ENCODE measurements at places on chromosomes 2 and 18.

DNA sequence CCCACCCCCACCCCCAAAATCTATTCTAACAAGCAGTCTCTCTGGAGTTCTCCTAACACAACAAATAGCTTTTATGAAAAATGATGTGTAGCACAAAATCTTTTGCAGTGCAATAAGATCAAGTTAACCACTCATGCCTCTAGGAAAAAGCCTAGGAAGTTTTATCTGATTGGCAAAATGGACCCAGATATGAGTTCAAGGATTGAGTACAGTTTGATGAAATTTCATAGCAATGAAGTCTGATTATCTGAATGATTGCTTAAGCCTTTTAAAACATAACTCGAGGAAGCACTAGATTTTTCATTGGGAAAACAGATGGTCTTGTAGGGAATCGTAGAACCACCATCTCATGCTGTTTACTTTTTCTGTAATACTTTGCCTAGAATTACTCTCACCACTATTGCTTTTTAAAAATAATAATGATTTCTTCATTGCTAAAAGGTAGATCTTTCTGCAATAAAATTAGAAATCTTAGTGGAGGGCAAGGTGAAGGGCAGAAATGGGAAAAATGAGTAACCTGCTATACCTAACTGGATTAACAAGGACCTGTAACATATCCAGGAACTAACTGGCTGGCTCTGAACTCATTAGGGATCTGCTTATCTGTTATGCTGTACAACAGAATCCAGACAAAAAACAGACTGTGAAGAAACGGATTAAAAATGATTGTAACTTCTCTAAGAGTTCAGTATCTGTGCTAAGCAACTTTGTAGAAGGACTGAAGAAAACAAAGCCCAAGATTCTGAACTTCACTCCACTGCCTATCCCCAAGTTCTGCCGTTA is 73.7 kb upstream of the ETAA1 start:
- no peaks in the 10 kb centered on the region for H3K36me3 ChIP-seq
- no peak for DNase-seq
- H3K4me1 ChIP-seq: no peaks in the 10 kb centered on the region
- H3K27ac ChIP-seq: no peak overlapping the region
- peaks cover 10% of the 10 kb centered on the region for H3K27me3 ChIP-seq

DNA sequence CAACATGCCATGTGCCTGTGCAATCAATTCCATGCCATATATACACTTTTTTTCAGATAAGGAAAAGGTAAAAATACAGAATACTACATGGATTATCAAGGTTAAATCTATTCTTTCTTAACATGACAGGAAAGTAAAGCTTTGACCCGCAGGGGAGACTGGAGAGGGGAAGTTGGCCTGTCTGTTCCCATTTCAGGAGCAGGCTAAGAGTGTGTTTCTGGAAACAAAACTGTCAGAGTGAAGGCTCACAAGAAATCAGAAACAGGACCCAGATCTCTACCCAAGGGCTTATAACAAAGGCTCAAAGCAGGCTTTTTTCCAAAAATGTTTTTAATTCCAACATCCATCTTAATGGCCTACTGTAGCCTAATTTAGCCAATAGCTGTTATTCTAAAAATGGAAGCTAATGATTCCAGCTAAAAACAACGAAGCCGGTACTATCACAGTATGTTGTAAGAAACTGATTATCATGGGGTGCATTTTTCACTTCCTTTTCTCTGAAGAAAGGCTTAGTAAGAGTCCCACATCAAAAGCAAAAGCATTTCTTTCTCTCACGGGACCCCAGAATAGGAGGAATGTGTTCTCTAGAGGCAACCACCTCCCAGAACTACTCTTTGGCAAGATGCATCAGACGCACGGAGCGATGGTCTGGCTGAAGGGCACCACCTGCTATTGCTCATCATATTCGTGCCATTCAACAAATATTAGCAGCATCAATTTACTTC is 41.4 kb downstream of the FECH start:
- no peak overlapping the region for H3K4me3 ChIP-seq
- peaks cover 8% of the 10 kb centered on the region for H3K4me1 ChIP-seq
- H3K27ac ChIP-seq: no peak overlapping the region
- no peak for DNase-seq

DNA sequence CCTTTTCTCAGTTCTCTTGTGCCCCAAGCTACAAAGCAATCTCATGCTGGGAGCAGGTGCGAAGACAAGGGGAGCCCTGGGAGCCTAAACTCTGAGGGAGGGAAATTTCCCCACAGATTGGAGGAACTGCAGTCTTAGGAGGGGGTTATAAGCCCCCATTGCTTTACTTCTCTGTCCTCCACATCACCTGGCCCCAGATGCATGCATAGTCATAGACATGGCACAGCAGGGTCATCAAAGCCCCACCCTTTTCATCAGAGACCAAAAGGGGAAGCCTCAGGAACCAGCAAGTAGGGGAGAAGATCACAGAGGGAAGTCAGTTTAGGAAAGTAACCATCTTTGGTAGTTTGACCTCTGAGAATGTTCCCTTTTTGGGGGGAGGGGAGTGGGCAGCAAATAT is 33.7 kb downstream of the LANCL1 start:
- peaks cover 17% of the 10 kb centered on the region for H3K36me3 ChIP-seq
- H3K27ac ChIP-seq: no peak overlapping the region
- no peaks in the 10 kb centered on the region for H3K4me1 ChIP-seq
- no peak for DNase-seq
- no peaks in the 10 kb centered on the region for H3K27me3 ChIP-seq

DNA sequence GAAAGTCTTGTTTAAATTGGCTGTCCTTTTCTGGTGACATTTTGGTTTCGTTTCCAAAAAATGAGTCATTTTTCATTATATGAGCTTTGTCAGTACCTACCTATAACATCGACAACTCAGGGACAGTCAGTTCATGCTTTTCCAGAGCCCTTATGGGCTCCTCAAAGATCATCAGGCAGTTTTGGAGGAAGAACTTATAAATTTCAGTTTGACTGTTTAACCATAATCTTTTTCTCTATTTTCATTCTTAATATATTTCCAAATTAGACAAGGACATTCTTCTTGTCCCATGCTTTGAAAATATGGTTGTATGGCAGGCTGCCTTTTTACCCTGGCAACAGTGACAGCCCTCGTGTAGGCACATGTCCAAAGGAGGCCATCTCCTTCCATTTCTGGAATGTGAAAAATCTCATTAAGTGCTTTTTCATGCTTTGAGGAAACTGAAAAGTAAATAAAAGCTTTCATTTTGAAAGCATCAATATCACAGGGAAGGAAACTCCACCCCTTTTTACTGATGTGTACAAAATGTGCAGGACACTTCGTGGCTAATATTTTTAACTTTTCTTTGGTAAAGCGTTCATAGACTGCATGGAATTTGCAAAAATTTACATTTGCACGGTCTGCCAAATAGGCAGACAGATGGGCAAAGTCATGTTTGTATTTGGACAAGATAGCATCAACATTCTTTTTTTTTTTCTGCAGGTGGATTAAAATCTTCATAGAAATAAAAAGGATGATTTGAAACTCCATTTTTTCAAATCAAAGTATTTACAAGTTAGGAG is 7.2 kb upstream of the PROC start:
- H3K36me3 ChIP-seq: no peaks in the 10 kb centered on the region
- H3K4me1 ChIP-seq: peaks cover 34% of the 10 kb centered on the region
- DNase-seq: no peak
- peaks cover 20% of the 10 kb centered on the region for H3K27me3 ChIP-seq
- H3K4me3 ChIP-seq: peak overlapping the region; percentile 69
- H3K27ac ChIP-seq: peak overlapping the region; percentile 92

- H3K36me3 ChIP-seq: peaks cover 4% of the 10 kb centered on the region
- peaks cover 23% of the 10 kb centered on the region for H3K4me1 ChIP-seq
- no peak overlapping the region for H3K4me3 ChIP-seq
- peaks cover 83% of the 10 kb centered on the region for H3K27me3 ChIP-seq
- no peak overlapping the region for H3K27ac ChIP-seq
Observed at GRCh38 chr18:47254341-47254939, 3.0 kb upstream of the SKOR2 start.

GRCh38 chr18:42614619-42615293 is 500.7 kb downstream of the RIT2 start:
- no peak for DNase-seq
- H3K36me3 ChIP-seq: no peaks in the 10 kb centered on the region
- H3K27ac ChIP-seq: no peak overlapping the region
- no peaks in the 10 kb centered on the region for H3K27me3 ChIP-seq
- H3K4me3 ChIP-seq: no peak overlapping the region

GRCh38 chr2:132662732-132663131 is 7.3 kb downstream of the LYPD1 start:
- H3K4me3 ChIP-seq: no peak overlapping the region
- no peak for DNase-seq
- H3K27ac ChIP-seq: no peak overlapping the region
- H3K36me3 ChIP-seq: no peaks in the 10 kb centered on the region
- peaks cover 10% of the 10 kb centered on the region for H3K27me3 ChIP-seq

GRCh38 chr2:237120916-237121315 is 35.2 kb downstream of the COPS8 start:
- DNase-seq: no peak
- H3K4me1 ChIP-seq: peaks cover 7% of the 10 kb centered on the region

- peaks cover 8% of the 10 kb centered on the region for H3K27me3 ChIP-seq
- no peak overlapping the region for H3K4me3 ChIP-seq
- H3K4me1 ChIP-seq: no peaks in the 10 kb centered on the region
- no peaks in the 10 kb centered on the region for H3K36me3 ChIP-seq
- no peak for DNase-seq
- H3K27ac ChIP-seq: no peak overlapping the region
Observed at GRCh38 chr2:235171550-235172031, 219.8 kb downstream of the SH3BP4 start.

GRCh38 chr18:55072698-55073097 is 113.4 kb upstream of the CCDC68 start:
- H3K4me3 ChIP-seq: no peak overlapping the region
- H3K27ac ChIP-seq: no peak overlapping the region
- H3K36me3 ChIP-seq: no peaks in the 10 kb centered on the region
- H3K4me1 ChIP-seq: no peaks in the 10 kb centered on the region
- no peak for DNase-seq

DNA sequence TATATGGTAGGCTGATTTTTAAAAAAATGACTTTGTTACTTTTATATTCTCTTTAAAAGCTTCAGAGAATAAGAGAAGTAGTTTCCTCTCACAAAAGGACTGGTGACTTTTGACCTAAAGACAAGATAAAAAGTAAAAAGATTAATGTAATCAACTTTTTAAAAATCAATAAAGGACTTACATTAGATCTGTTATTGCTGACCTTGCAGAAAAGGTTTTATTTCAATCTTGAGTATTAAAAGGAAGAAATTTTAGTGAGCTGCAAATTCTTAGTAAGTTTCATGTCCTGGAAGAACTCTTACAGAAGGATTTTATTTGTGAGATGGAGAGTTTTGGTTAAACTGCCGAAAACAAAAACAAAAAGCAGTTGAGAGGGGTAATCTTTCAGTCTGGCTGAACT is 2.2 kb upstream of the GAREM1 start:
- no peak overlapping the region for H3K4me3 ChIP-seq
- H3K27ac ChIP-seq: no peak overlapping the region
- H3K4me1 ChIP-seq: peaks cover 18% of the 10 kb centered on the region
- peaks cover 54% of the 10 kb centered on the region for H3K27me3 ChIP-seq
- no peaks in the 10 kb centered on the region for H3K36me3 ChIP-seq

GRCh38 chr2:53356291-53356905 is 411.2 kb upstream of the CHAC2 start:
- H3K27me3 ChIP-seq: no peaks in the 10 kb centered on the region
- H3K27ac ChIP-seq: no peak overlapping the region
- H3K4me1 ChIP-seq: no peaks in the 10 kb centered on the region
- no peak for DNase-seq
- no peak overlapping the region for H3K4me3 ChIP-seq

DNA sequence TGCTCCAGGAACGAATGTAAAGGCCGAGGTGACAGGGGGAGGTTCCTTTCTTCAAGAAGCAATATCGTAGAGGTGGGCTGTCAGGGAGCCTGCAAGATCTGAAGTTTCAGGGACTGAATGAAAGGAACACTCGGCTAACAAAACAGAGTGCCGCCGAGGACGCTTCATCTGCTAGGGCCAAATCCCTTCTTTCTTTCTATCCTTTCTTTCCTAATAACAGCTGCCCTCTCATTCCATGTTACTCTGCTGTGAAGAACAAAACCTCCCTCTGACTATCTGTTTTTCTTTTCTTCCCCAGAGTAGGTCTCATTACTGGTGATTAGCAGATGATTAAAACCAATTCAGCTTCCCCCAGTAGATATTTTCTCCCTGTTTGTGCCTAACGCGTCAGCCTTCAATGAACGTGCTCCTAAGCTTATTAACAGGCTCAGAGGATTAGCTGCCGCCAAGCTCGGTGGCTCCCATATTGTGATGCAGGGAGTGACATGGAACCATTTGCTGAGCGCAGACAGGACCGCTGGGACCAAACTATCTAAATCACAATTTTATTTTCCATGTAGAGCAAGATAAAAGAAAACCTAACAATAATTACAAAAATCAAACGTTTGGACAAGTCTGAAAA is 414.6 kb downstream of the TMEM182 start:
- H3K4me3 ChIP-seq: no peak overlapping the region
- H3K4me1 ChIP-seq: peaks cover 8% of the 10 kb centered on the region
- no peaks in the 10 kb centered on the region for H3K27me3 ChIP-seq
- H3K36me3 ChIP-seq: no peaks in the 10 kb centered on the region
- H3K27ac ChIP-seq: no peak overlapping the region
- no peak for DNase-seq

DNA sequence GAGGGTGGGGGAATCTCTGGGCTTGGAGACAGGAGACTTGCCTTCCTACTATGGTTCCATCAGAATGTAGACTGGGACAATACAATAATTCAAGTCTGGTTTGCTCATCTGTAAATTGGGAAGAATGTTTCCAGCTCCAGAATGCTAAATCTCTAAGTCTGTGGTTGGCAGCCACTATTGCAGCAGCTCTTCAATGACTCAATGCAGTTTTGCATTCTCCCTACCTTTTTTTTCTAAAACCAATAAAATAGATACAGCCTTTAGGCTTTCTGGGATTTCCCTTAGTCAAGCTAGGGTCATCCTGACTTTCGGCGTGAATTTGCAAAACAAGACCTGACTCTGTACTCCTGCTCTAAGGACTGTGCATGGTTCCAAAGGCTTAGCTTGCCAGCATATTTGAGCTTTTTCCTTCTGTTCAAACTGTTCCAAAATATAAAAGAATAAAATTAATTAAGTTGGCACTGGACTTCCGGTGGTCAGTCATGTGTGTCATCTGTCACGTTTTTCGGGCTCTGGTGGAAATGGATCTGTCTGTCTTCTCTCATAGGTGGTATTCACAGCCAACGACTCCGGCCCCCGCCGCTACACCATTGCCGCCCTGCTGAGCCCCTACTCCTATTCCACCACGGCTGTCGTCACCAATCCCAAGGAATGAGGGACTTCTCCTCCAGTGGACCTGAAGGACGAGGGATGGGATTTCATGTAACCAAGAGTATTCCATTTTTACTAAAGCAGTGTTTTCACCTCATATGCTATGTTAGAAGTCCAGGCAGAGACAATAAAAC is 6.5 kb downstream of the TTR start:
- no peak overlapping the region for H3K4me3 ChIP-seq
- H3K27ac ChIP-seq: no peak overlapping the region
- H3K4me1 ChIP-seq: peaks cover 2% of the 10 kb centered on the region
- H3K36me3 ChIP-seq: no peaks in the 10 kb centered on the region
- no peak for DNase-seq

GRCh38 chr18:56067214-56067894 is 479.4 kb upstream of the TCF4 start:
- DNase-seq: no peak
- no peaks in the 10 kb centered on the region for H3K4me1 ChIP-seq
- H3K27me3 ChIP-seq: no peaks in the 10 kb centered on the region
- H3K4me3 ChIP-seq: no peak overlapping the region

Data from activated T-cell treated with anti-CD3 and anti-CD28 coated beads, Interleukin-2, amount 50 U/mL, for 72 hours (primary cell).